Amygdala (tissue), 56 donors: ENCODE measurements at places on chromosomes 5 and 9.

GRCh38 chr5:68433923-68434879 lies 218.6 kb downstream of the PIK3R1 start:
- DNase-seq, result peak; percentile 37

DNA sequence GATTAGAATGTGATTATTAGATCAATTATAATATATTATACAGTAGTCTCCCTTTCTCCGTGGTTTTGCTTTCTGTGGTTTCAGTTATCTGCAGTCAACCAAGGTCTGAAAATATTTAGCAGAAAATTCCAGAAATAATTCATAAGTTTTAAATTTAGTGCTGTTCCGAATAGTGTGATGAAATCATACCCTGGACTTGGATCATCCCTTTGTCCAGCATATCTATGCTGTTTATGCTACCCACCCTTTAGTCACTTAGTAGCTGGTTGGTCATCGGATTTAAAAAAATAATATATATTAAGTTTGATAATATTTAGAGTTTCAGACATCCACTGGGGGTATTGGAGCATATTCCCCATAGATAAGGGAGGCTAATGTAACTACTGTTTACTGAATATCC lies 19.6 kb downstream of the RMI1 start:
- no peak for DNase-seq

DNA sequence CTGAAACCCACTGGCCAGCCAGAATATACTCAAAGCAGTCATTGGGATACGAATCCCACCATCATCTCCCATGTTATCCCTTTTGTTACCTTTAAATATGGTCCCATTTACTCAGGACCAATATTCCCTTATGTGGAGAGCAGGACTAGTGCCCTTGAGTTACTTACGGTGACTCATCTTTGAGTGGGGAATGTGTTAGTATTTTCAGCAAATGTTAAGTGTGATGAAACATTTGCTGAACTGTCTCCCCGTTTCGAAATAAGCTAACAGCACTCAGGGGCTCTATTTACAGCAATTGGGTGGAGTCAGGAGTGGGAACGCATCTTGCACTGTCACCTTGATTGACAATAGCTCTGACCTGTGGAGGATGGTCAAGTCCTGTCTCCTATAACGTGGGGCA lies 67.4 kb downstream of the CTSL start:
- DNase-seq, result no peak

DNA sequence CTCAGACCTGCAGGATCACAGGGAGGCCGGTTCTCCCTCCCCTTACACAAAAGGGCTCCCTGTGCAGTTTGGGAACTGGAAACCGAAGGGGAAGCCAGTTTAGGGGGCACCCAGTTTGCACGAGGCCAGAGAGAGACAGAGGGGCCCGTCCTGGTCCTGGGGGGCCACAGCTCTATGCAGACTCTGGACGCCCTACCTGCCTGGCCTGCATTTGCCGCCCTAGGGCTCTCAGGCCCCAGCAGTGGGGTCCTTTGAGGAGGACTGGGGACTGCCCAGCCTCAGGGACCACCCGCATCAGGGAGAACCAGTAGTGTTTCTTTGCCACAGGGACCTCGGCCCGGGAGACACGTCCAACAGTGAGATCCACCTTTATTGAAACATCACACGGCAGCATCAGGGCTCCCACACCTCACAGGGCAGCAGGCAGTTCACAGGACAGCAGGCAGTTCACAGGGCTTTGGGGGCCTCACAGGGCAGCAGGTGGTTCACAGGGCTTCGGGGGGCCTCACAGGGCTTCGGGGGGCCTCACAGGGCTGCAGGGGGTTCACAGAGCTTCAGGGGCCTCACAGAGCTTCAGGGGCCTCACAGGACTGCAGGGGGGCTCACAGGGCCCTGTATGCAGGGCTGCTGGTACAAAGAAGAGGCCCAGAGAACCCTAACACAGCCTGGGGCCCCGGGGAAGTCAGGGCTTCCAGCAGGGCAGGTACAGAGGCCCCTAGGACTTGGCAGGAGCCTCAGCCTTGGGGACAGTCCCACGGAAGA lies 648 bp upstream of the NSMF start:
- DNase-seq, result no peak

GRCh38 chr5:68077349-68077894 lies 138.1 kb upstream of the PIK3R1 start:
- DNase-seq, result no peak

GRCh38 chr9:89477811-89478630 lies 19.9 kb downstream of the SEMA4D start:
- no peak for DNase-seq

- DNase-seq, result no peak
Observed at GRCh38 chr5:119321569-119322311, 34.1 kb upstream of the TNFAIP8 start.
